NCI-H1930 (cell line): ENCODE measurements at places on chromosomes 1 and 21.

DNA sequence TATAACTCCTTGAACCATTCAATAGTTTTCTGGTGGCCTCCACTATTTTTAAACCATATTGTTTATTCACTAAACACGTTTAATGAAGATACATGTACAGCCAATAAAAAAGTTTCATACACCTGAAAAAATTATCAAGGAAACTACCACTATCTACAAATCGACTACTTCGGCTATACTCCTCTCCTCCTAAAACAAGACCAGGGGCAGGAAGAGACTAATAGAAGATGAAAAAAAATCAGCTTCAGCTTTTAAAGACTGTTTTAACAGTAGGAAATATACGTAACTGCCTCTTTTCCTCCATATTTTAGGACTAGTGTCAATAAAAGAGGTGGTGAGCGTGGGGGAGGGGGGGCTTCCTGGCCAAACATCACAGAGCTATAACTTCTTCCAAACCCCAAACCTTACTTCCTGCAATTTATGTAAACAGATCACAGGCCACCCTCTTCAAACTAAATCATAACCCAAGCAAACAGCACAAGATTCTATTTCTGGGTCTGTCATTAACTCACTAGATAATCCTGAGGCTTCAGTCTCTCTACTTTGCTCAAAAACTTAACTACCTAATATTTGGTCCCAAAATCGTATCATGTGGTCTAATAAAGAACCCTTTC is 15.1 kb downstream of the FOXJ3 start:
- DNase-seq = no peak

GRCh38 chr1:109838838-109839240 is 71.8 kb upstream of the CSF1 start:
- DNase-seq = no peak

DNA sequence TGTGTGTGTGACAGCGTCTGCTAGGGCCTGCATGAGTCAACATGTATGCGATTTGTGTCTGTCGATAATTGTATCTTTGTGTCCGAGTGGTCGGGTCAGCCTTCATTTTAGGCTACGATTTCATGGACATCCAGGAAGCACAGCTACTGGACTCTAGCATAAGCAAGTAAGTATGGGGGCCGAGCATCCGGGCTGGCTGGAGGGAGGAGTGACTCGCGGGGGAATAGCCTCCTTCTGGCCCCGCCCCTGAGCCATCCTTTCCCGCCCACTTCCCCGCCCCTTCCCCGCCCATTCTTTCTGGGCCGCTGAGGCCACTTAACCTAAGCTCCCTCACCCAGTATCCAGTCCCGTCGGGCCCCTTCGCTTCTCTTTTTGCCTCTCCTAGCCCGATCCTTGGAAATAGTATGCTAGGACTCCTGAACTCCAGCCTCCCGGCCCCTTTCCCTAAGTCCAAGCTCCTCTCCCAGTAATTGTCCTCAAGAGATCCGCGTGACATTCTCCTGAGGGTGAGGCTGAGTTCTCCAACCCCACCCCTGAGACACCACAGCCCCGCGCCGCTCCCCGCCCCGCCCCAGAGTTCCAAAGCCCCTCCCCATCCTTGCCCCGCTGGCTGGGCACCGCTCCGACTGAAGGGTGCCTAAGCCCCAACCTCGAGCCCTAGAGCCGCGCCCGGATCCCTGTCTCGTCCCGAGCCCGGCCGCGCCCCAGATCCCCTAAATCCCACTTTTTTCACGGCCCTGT is 1.2 kb downstream of the MAP3K6 start:
- peak; percentile 66 for DNase-seq

GRCh38 chr1:109250454-109251276 is 1.3 kb downstream of the CELSR2 start:
- no peak for DNase-seq

DNA sequence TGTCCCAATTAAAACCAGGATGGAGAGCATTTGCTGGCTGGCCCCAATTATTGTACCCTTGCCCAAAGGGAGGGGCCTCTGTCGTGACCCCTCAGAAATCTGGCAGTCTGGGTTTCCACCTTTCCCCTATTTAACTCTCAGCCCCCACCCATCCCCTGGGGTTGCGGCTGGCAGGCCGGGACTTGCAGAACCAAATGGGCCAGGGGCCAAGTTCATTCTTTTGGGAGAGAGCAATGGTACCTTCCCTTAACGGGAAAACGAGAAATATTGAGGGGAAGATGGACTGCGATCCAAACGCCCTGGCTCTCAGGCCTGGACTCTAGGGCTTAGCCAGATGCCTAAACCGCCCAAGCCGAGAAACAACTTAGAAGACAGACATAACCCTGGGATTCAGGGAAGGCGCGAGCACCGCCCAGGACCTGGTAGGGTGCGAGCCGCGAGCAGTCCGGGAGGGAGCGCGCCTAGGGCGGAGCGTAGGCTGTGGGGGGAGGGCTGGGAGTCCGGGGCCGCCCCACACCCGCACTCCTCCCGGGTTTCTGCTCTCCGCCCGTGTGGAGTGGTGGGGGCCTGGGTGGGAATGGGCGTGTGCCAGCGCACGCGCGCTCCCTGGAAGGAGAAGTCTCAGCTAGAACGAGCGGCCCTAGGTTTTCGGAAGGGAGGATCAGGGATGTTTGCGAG is at the start of gene SLC27A3:
TSS of gene SLC27A3 (plus strand) at position 628 of the 678 bp plus-strand sequence. CDS start 91 bp downstream, outside the sequence.
- DNase-seq = no peak

- no peak for DNase-seq
Observed at GRCh38 chr1:208778417-208778816, 534.2 kb upstream of the PLXNA2 start.
